ENCODE measurements at places on chromosomes 2 and 18.

- no peak for DNase-seq
Measured at GRCh38 chr2:51304311-51304710, 272.4 kb upstream of the NRXN1 start.

GRCh38 chr2:27730980-27731691, 40.4 kb upstream of the MRPL33 start:
- DNase-seq: no peak

- DNase-seq: no peak
Measured at GRCh38 chr2:30770816-30771576, 36.2 kb downstream of the CAPN13 start.

DNA sequence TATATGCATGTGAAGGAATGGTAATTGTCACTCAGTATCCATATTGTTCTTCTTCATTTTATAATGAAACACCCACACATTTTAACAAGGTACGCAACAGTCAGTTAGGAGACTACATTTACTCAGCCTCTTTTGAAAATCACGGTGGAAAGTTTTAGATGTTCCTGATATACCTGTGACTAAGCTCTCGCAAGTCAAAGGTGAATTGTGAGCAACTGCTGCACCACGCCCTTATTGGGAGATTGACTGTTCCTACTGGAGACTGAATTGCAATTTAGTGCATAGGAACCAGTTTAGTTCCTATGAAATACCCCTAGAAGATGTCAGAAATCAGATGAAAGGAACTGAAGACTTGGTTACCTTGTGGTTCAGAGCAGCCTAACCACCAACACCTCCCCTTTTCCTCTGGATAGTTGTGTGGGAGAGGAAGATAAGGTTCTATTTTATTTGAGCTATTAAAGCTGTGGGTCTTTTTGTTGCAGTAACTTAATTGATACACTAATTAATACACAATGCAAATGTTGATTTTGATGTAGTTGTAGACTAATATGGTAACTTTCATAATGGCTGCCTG, 1280.5 kb upstream of the CDH2 start:
- no peak for DNase-seq

GRCh38 chr2:121140734-121141133, 144.3 kb downstream of the TFCP2L1 start:
- no peak for DNase-seq

DNA sequence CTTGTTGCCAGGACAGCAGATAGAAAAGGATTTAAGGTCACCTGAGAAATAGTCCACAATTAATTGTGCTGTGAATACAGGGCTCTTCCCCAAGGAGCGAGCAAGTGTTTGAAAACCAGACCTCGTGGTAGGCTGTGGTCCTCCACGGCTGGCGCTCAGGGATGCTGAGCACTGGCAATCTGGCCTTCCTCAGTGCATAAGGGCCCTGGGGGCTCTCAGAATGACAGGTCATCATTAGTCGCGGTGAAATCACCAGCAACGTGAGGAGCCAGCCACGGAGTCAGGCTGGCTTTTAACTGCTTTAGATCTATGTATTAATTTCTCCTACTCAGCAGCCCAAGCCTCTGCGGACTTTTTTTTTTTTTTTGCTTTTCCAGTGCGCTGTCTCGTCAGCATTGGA, 148.5 kb downstream of the FHOD3 start:
- DNase-seq: no peak

GRCh38 chr2:240208096-240208495, 67.6 kb upstream of the OTOS start:
- DNase-seq: no peak

GRCh38 chr2:25489631-25490030, 147.9 kb upstream of the DNMT3A start:
- no peak for DNase-seq

- peak; percentile 79 for DNase-seq
Measured at GRCh38 chr2:231677632-231678104, 30.7 kb upstream of the PTMA start.

GRCh38 chr2:118755901-118756300, 91.5 kb downstream of the EN1 start:
- DNase-seq: no peak

DNA sequence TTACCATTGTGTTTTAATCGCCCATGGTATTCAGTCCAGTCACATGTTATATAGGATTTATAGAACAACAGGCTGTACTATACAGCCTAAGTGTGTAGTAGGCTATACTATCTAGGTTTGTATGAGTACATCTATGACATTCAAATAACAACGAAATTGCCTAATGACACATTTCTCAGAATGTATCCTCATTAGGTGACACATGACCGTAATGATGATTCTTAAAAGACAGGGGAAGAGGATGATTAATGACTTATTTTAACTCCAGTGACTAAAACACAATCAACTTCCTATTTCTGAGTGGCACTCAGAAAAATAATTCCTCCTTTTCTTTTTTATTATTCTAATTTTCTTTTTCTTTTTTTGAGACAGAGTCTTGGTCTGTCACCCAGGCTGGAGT, 63.0 kb upstream of the ACSL3 start:
- no peak for DNase-seq

- peak; percentile 16 for DNase-seq
Measured at GRCh38 chr2:239947729-239948045, 77.5 kb downstream of the NDUFA10 start.

- peak; percentile 37 for DNase-seq
Measured at GRCh38 chr2:90209806-90210205, 1518.3 kb downstream of the RPIA start.

DNA sequence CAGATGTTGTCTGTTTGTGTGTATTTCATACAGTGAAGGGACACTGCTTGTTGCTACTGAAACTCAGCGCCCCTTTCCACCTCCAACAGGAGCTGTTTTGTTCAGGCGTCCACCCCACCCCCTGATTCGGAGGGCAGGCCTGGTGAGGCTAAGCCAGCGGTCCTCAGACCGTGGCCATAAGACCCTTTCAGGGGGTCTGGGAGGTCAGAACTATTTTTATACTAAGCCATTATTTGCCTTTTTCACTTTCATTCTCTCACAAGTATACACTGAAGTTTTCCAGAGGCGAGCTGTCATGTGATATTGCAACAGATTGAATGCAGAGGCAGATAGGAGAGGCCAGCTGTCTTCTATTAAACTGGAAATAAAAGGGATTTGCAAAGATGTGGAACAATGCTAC, 39.7 kb upstream of the IGFBP5 start:
- no peak for DNase-seq

DNA sequence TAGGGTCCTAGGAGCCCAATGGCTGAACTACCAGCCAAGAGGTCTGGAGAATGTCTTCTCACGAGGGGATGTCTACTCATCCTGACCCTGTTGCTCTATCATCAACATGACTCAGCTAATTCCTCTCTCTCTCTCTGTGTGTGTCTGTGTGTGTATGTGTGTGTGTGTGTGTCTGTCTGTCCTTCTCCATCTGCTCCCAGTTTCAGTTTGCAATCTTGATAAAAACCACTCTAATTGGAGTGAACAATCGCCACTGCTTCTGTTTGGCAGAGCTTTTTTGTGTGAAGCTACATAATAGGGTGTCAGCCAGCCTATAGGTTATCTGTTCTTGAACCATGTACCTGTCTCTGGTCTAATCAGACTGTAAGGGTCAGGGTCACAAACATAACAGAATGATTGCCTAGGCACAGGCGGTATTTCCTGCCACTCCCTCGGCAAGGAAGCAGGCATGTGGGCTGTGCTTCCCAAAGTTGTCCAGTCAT, 219.8 kb downstream of the SH3BP4 start:
- no peak for DNase-seq

DNA sequence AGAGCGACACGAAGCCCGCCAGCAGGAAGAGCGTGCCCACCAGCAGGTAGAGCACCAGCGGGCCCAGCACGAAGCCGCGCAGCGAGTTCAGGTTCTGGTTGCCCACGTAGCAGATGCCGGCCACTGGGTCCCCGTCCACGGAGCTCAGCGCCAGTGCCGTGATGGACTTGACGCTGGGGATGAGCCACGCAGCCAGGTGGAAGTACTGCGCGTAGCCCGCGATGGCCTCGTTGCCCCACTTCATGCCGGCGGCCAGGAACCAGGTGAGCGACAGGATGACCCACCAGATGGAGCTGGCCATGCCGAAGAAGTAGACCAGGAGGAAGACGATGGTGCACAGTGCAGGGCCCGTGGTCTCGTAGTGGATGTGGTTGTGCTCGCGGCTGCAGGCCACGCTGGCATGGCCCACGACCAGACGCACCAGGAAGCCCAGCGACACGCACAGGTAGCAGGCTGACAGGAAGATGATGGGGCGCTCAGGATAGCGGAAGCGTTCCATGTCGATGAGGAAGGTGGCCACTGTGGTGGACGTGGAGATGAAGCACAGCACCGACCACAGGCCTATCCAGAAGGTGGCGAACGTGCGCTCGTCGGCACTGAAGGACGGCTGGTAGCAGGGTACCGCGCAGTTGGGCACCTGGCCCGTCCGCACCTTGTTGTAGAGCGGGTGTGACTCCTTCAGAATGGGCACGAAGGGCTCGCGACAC, 2.1 kb downstream of the FZD5 start:
- peak; percentile 74 for DNase-seq

DNA sequence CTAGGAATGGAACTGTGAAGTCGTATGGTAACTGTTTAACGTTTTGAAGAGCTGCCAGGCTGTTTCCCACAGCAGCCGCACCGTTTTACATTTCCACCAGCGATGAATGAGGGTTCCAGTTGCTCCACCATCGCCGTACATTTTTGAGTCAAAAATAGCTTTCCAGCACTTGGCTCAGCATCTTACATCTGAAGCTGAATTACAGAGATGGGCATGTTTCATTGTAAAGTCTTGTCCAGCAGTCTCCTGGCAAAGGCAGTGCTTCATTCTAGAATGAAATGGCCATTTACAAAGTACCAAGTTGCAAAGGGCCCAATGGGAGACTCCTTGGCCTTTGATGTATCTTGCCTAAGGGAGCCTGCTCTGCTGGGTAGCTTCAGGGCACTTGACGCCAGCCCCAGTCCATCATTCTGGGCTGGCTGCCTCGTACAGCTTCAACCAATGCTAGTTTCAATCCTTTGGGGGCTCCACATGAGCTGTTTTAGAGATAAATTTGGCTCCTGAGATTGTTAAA, 45.1 kb downstream of the ATIC start:
- no peak for DNase-seq

GRCh38 chr18:864872-865273, 39.8 kb upstream of the ADCYAP1 start:
- peak; percentile 66 for DNase-seq

DNA sequence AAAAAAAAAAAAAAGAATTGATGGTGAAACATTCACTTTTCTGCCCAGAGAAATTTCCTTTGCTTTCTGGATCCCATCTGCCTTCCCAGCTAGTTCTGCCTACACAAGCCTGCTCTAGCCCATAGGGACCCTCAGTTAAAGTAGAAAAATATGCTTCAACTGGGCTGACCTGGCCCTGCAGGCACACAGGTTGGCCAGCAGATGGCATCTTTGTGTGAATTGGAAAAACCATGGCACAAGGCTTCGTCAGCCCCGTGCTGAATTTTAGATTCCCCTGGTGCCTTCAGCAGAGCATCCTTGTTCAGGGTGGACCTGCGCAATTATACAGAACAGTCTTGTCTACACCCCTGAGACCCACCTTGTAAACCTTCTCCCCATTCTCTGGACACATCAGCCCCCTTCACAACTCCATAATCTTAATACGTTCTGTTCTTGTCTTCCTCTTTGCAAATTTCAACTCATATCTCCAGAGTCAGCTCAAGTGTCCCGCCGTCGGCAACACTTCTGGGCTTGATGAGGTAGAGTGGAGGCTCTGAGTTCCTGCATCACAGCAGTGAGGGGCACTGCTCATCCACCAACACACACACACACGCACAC, 114.5 kb downstream of the INSIG2 start:
- DNase-seq: no peak

- no peak for DNase-seq
Measured at GRCh38 chr2:239349453-239350135, 51.2 kb downstream of the HDAC4 start.

- no peak for DNase-seq
Measured at GRCh38 chr2:217666338-217666737, 336.5 kb downstream of the TNS1 start.

DNA sequence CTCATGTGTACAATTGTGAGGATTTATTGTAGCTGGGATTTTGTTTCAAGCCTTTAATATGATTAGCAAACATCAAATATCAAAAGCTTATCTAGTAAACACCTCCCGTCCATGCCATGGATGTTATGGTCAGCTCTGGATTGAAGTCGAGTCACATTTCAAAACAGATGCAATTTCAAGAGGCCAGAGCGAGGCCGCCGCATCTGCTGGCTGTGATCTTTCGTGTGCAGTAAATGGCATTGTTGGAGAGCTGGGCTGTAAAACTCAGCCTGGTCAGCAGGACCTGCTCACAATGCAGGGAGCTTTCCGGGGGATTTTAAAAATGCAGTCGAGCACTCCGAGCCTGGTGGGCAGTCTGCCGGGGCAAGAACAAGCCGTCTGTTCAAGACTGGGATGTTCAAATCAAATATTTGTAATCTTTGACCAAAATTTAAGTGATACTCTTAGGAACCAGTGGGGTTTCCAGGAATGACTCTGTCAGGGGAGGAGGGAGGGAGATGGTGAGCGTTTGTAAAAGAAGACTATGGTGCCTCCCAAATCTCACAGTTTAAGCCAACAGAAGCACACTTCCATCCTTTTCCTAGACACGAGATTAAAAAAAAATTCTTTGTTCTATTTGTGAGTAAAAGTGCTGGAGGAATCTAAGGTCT, 97.6 kb downstream of the MYCN start:
- no peak for DNase-seq

DNA sequence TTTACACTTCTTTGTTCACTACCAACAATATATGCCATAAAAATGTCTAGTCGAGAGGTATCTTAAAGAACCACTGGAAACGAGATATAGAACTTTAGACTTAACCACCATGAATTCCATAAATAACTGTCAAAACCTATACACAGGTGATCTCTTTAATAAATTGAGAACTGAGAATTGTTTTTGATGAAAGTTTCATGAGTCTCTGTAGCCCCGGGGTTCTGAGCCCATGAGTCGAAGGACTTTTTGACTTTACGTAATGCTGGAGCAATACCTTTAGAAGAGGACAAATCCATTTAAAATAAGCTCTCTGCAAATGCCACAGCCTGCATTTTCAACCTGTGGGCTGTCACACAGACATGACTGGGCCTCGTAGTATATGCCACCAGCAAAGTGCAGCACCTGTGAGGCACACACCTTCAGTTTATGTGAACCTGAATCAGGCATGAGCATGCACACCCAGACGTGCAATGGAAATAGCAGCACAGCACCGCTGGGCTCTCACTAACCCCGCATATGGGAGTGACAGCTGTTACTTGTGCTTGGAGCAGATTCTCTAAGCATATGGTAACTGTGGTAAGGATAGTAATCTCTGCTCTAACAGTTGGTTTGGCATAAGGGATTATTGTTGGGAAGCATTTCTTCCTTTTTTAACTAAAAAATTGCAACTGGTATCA, 383.2 kb downstream of the SOCS6 start:
- DNase-seq: no peak

GRCh38 chr2:46837704-46838103, 77.9 kb downstream of the MCFD2 start:
- no peak for DNase-seq

DNA sequence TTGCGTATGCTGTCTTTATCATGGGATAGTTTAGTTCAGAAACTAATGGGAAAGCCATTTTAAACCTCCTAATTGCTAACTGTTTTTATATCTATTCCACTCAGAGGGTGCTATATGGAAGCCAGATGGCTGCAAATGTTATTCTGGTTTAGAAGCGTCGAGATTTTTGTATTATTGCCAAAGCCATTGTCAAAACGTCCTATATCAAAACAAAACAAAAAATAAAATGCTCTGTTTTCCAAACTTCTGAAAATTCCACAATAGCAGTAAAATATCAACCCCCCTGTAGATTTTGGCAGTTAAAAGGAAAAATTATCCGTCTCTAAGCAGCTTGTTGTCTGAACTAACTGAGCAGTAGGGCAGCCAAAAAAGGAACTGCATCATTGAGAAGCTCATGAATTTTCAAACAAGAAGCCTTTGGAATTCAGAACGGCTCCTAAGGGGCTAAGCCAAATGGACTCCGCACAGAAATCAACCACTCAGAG, 195.4 kb upstream of the CWC22 start:
- no peak for DNase-seq
